ENCODE measurements at places on chromosomes 13 and 19.

DNA sequence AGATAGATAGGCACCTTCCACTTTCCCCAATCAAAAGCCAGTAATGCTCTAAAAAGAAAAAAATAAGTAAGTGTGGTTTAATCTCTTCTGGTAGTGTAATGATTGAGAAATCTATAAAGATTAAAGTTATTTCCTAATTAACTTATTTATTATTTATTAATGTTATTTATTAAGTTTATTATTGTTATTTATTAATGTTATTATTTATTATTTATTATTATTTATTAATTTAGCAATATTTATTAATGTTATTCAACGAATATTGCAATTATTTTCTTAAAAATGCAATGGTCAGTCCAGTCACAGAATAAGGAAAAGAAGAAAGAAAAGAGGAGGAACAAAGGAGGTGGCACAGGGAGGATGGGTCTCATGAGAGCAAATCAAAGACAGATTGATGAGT lies 100.7 kb downstream of the FREM2 start:
- no peak for DNase-seq

DNA sequence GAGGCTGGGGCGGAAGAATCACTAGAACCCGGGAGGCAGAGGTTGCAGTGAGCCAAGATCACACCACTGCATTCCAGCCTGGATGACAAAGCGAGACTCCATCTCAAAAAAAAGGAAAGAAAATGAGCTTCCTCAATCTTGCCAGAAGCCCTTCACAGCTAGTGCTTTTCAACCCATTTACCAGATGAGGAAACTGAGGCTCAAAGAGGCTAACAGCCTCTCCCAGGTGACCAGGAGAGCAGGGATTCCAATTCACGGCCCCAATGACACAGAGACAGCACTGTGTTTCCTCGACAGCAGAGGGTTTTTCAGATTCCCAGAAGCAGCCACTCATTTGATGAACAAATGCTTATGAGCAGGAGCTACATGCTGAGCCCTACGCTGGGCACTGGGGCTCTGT lies 3.2 kb downstream of the UPK1A start:
- no peak for DNase-seq

- DNase-seq, result peak; percentile 52
These were observed 2.0 kb upstream of the ZIC2 start for GRCh38 chr13:99979453-99980200.

DNA sequence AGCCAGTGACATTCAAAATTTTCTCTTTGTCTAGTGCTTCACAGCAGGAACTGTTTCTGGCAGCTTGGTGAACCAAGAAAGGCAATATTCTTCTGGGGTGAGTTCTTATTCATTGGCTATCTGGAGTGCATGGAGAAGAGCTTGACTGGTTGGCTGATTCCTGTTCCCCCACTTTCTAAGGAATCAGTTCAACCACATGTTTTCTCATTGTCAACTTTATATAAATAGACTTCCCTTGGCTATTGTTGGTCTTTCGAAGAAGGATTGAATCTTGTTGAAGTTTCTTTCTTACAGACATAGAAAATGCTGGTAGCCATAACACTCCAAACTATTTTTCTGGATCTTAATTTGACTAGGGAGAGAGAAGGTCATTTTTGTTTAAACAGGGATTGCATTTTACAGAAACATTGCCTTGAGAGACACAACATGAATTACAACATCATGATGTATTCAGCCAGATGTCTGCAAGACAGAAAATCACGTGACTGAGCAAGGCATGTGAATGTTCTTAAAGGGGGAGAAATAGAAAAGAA lies 85.2 kb downstream of the EDNRB start:
- DNase-seq, result no peak

- no peak for DNase-seq
These were observed 27.7 kb upstream of the EPHX3 start for GRCh38 chr19:15259907-15260306.

GRCh38 chr13:71394176-71394575 lies 472.8 kb downstream of the DACH1 start:
- DNase-seq, result no peak

DNA sequence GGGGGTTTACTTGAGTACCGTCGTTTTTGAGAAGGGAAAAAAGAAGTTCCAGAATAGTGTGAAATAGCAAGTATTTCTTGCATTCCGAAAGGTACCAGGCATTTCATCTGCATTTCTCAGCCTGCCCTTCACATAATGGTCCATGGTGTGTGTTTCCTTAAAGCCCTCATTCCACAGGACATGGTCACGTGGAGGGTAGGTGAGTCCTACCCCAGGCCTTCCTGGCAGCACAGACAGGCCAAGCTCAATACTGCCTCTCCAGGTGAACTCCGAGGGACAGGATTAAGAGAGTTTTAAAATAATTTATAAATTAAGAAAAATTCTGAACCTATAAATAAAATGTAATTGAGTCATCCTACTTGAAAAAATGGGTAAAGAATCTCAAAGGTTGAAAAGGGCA lies 64.7 kb downstream of the TNFRSF19 start:
- DNase-seq, result no peak

DNA sequence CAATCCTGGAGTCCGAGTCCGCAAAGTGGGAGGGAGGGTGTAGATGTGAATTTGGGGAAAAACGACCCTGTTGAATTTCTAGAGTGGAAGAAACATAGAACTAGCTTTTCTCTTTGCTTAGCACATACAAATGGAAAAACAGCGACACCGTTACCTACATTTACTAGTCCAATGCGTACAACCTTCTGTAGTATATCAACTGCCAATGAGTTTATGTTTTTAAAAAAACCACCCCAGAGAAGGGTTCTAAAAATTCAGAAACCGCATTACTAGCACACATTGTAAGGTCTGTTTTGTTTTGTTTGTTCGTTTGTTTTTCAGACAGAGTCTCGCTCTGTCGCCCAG lies 332 bp upstream of the SUPT20H start:
- no peak for DNase-seq
